ENCODE measurements at places on chromosomes 5 and 9.

- peak; percentile 77 for DNase-seq
Measured at GRCh38 chr5:33010846-33011245, 299.7 kb downstream of the NPR3 start.

- DNase-seq = peak; percentile 46
Measured at GRCh38 chr9:109109967-109110328, 9.8 kb downstream of the TMEM245 start.

GRCh38 chr5:35129921-35130485 is 82.3 kb upstream of the AGXT2 start:
- DNase-seq = peak; percentile 53

DNA sequence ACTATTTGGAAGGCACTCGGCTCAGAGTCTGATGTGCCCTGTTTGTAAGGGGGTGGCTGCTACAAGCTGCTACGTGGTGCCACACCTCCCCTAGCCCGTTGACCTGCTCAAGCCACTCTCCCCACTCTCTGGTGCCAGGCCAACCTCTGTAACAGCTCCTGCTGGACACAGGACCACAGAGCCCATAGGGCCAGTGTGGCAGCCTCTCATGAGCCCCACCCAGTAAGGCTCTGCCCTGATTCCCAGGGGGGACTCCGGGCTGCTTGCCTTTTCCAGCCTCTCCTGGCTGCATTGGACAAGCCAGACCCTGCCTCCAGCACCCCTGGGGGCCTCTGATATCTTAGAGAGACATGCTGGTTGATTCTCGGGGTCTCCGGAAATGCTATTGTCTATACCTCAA is 53.3 kb upstream of the ANGPTL2 start:
- no peak for DNase-seq

DNA sequence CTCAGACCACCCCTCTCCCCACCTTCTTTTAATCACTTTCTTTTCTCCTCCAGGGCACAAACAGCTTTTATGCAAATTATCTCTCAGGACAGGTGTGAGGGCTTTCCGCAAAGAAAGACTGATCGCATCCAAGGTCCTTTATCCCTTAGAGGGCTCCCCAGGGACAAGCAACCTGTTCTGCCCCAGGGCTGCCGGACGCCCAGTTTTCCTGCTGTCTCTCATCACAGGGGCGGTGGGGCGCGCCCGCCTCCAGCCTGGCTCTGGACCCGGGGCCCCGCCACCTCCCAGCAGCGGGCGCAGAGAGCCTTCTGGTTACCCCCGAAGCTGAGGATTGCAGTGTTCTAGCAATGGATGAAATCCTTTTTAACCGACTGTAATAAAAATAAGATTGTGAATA is 266.1 kb downstream of the CWC27 start:
- no peak for DNase-seq

- DNase-seq = no peak
Measured at GRCh38 chr5:107485184-107485583, 185.6 kb downstream of the EFNA5 start.

DNA sequence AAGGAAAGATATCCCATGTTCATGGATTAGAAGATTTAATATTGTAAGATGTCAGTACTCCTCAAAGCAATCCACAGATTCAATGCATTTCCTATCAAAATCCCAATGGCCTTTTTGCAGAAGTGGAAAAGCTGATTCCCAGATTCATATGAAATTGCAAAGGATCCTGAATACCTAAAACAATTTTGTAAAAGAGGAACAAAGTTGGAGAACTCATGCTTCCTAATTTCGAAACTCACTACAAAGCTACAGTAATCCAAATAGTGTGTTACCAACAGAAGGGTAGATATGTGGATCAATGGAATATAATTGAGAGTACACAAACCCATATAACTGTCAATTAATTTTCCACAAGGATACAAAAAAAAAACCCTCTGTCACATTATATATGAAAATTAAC is 154.3 kb upstream of the ZNF618 start:
- no peak for DNase-seq

- no peak for DNase-seq
Measured at GRCh38 chr9:69139596-69139995, 34.5 kb upstream of the TJP2 start.

- no peak for DNase-seq
Measured at GRCh38 chr9:33677506-33677809, 117.9 kb upstream of the PRSS3 start.

DNA sequence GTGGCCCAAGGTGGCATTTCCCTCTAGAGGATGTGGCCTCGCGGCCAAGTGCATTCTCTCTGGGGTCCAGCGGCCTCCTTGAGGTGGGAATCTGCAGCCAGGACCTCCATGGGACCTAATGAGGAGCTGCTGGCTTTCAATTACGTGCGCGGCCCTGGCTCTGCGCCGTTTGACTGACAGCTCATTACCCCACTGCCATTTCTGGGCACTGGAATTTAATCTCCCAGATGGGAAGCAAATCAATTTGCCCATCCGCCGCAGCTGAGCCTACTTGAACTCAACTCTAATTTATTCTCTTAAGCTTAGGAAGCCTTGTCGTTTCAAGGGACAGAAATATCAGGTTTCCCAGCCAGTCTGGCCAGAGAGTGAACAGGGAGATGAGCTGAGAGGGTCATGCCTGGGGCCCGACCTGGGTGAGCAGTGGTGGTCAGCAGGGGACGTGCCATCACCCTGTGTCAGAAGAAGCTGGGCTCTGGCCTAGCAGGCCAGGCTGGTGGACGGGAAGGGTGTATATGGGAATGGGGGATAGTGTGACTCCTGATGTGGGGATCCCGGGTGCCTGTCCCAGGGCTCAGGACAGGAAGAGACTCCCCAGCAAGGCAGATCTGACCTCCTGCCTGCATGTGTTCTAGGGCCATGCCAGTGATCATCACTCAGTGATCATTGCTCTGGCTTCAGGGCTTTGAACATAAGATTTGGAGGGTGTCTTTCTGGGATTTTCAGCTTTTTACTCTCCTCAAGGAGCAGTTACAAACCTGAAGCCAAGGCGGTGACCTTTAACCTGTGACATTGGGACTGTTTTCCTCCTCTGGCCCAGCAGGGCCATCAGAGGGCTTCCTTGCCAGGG is 69.7 kb downstream of the MACROH2A1 start:
- DNase-seq = no peak

- DNase-seq = peak; percentile 46
Measured at GRCh38 chr5:4862500-4862899, 277.6 kb upstream of the ADAMTS16 start.

DNA sequence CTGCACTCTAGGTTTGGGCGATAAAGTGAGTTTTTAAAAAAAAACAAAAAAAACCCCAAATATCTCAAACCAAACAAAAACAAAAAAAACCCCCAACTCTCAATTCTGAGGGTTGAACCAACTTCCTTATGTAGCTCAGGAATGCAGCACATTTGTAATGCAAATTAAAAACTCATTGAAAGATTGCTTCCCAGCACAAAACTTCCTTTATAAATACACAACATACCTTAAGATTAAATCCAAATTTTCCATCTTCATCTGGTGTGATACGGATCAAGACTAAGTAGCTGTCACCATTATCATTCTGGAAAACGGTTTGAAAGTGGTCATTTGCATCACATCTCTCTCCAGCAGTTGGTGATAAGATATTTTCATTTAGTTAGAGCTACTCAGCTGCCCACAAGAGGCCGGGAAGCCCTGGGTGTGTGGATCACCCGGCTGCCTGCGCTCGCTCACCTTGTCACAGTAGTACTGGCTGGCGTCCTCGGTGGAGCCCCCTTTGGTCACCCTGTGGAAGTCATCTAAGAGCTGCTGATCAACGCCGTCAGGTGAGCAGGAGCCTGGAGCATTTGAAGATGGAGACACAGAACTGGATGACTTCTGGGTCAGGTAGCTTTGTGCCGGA is 88.2 kb downstream of the PTPN3 start:
- DNase-seq = no peak

GRCh38 chr9:81492710-81493447 is 196.5 kb downstream of the TLE1 start:
- DNase-seq = peak; percentile 98

GRCh38 chr5:1050423-1051365 is 42.1 kb downstream of the NKD2 start:
- DNase-seq = no peak

GRCh38 chr5:89302102-89302891 is 419.3 kb upstream of the MEF2C start:
- DNase-seq = no peak

- DNase-seq = peak; percentile 32
Measured at GRCh38 chr5:59656351-59657254, 236.9 kb downstream of the PDE4D start.

DNA sequence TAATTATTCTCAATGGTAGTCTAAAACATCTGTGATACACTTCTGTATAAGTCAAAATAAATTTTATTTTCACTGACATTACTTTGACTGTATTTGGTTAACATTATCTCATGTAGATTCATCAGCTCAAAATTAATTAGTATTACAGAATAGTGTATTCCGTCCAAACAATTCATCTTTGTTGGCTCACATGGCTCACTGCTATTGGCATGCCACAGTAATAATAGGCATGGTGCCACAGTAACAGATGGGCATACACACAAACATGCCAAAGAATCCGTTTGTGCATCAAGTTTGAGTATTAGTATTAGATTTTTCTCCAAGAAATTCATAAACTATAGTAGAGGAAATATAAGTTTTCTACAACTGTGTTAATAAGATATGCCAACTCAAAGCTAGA is 14.2 kb downstream of the AP3B1 start:
- DNase-seq = no peak

DNA sequence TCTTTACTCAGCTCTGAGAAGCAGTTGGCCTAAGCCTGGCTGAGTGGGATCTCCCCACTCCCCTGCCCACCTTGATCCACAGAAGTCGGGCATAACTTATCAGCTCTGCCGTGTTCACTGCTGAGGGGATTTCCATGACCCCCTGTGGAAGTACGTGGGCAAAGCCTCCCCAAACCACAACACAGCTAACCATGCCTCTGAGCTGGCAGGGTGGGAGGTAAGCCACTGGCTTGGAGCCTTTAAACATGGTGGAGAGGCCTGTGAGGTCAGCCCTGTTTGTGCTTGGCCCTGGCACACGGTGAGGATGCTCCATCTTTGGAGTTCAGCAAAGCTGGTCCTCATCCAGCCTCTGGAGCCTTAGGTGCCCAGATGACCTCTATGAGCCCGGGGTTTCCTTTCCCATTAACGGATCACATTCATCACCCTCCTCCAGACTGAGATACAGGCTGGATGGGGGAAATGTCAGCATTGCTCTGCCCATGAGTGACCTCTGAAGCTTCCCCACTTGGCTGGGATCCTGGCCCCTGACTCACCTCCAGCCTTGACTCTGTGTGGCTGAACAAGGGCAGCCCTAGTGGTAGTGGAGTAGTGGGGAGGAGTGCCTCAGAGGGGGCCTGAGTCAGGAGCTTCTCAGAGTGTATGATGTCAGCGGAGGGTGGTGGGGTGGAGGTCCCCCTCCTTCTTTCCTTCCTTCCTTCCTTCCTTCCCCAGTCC is 6.2 kb downstream of the PDLIM4 start:
- DNase-seq = peak; percentile 92

GRCh38 chr9:14156046-14156445 is 157.9 kb downstream of the NFIB start:
- no peak for DNase-seq

GRCh38 chr5:93425096-93425495 is 155.9 kb downstream of the NR2F1-AS1 start:
- DNase-seq = no peak

DNA sequence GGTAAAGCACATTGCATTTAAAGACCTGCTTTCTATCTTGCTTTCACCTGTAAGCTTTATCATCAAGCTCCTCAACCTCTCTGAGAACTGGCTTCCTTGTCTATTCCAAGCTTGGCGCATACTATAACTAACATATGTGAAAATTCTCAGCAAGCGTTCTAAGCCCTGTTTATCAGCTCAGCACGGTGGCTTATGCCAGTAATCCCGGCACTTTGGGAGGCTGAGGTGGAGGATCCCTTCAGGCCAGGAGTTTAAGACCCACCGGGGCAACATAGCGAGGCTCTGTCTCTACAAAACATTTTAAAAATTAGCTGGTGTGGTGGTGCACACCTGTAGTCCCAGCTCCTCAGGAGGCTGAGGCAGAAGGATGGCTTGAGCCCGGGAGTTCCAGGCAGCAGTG is 1.6 kb upstream of the ATP6V0E1 start:
- no peak for DNase-seq

- no peak for DNase-seq
Measured at GRCh38 chr5:126438267-126438666, 15.1 kb downstream of the GRAMD2B start.

- DNase-seq = no peak
Measured at GRCh38 chr5:136213919-136214493, 21.0 kb upstream of the SMIM32 start.

DNA sequence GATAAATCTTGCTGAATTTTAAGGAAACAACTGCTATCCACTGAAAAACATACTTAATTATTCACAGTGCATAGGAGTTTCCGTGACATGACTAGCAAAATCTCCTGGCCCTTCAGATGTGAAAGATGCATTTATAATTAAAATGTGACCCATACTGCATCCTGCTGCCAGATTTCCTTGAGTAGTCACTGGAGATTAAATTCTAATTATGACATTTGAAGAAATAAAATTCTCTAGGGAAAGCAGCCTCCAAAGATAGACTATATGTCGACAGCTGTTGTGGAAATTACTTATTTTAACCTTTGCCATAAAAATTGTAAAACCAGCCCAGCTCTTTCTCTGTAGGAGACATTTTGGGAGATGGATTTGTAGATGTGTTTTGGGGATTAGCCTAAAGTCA is 193.6 kb upstream of the SMC2 start:
- no peak for DNase-seq

GRCh38 chr5:133687212-133688061 is 75.1 kb upstream of the FSTL4 start:
- DNase-seq = no peak

GRCh38 chr9:103942200-103942599 is 151.9 kb upstream of the SMC2 start:
- DNase-seq = no peak

- no peak for DNase-seq
Measured at GRCh38 chr9:69867081-69867814, 46.6 kb downstream of the CFAP95 start.

GRCh38 chr5:1111727-1112289 is at the start of gene SLC12A7:
Gene SLC12A7, minus strand, starts transcription at chr5:1112063. Its CDS starts 72 bp downstream, at chr5:1111991.
- no peak for DNase-seq

GRCh38 chr5:41787265-41787664 is 83.0 kb downstream of the OXCT1 start:
- DNase-seq = no peak

DNA sequence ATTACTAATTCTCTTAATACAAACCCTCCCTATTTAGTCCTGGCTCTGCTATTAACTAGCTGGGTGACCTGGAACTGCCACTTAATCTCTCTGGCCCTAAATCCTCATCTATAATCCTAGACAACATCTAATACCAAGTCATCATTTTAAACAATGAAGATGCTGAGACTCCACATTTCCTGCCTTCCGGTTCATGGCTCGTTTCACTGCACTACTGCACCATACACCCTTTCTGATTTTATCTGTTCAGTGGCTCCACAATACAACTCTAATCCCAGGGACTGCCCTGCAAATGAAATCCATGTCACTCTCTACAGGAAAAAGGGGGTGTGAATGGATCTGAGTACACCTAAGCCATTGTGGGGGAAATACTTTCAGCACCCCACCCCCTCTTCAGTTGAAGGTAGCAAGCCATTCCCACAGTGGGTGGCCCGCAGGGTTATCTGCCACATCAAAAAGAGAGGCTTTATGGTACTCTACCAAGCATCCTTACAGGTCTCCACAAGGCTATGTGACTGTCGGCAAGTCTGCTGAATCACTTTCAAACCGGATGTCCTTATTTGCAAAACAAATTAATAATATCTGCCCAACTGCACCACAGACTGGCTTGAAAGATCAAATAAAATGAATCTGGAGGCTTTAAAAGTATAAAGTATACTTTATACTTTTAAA is 89.5 kb downstream of the EPB41L4A start:
- DNase-seq = no peak

All from fibroblast of skin of back (primary cell).